ENCODE measurements at places on chromosomes 4 and X.

- H3K4me3 ChIP-seq = no peak overlapping the region
- H3K27ac ChIP-seq = no peak overlapping the region
- H3K36me3 ChIP-seq = peaks cover 5% of the 10 kb centered on the region
These were observed 133.1 kb downstream of the KDR start for GRCh38 chr4:54992266-54992665.

GRCh38 chrX:16870862-16871815 lies 977 bp upstream of the RBBP7 start:
- H3K36me3 ChIP-seq = peaks cover 5% of the 10 kb centered on the region

GRCh38 chrX:33065415-33065814 lies 145.9 kb downstream of the DMD start:
- no peaks in the 10 kb centered on the region for H3K27me3 ChIP-seq
- H3K4me3 ChIP-seq = no peak overlapping the region

- H3K4me1 ChIP-seq = no peaks in the 10 kb centered on the region
- H3K36me3 ChIP-seq = no peaks in the 10 kb centered on the region
- no peak overlapping the region for H3K4me3 ChIP-seq
These were observed 193.8 kb downstream of the BCOR start for GRCh38 chrX:39903937-39904336.

DNA sequence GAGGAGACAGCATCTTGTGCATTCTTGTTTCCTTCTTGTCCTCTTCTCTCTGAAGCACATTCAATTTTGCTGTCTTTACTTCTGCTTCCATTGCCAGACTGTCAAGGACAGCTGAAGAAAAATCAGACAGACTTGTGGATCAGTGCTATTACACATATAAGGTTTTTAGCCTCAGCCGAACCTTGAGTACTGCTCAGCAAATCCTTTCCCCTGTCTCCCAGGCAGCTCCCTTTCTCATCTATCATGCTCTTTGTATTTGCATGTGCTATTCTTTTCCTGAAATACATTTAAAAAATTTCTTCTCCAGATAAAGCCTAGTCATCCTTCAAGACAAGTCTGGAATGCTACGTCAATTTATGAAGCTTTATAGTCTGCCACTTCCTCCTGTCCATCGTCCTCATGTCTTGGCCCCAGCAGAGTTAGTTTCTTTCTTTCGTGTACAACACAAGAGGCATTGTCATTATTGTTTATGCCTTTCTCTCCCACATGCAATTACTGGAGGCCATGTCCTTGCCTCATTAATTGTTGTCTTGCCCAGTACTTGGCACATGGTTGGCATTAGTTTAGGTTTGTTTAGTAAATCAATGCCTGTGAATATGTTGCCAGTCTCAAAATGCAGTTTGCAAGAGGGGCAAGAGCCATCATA lies 45.1 kb downstream of the ADGRL3 start:
- H3K4me3 ChIP-seq = no peak overlapping the region
- no peaks in the 10 kb centered on the region for H3K27me3 ChIP-seq
- H3K27ac ChIP-seq = no peak overlapping the region

DNA sequence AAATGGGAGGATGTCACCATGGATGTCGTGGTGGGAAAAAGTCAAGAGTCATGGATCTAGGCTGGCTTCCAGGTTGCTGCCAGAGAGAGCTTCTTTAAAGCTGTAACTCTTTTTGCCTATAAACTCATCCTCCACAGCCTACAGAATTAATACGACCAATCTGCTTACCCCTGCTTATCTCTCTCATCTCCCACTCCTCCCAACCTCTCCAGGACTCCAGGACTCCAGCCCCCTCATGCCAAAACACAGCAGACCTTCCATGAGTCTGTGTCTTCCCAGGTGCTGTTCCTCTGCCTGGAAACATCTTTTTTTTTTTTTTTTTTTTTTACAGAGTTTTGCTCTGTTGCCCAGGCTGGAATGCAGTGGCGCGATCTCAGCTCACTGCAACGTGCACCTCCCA lies 15.3 kb upstream of the SLC10A4 start:
- DNase-seq = no peak
- no peak overlapping the region for H3K4me3 ChIP-seq
- H3K36me3 ChIP-seq = no peaks in the 10 kb centered on the region
- H3K4me1 ChIP-seq = no peaks in the 10 kb centered on the region
- no peak overlapping the region for H3K27ac ChIP-seq

- no peak overlapping the region for H3K4me3 ChIP-seq
- H3K36me3 ChIP-seq = no peaks in the 10 kb centered on the region
- no peaks in the 10 kb centered on the region for H3K4me1 ChIP-seq
- peaks cover 92% of the 10 kb centered on the region for H3K27me3 ChIP-seq
- H3K27ac ChIP-seq = no peak overlapping the region
These were observed 20.1 kb upstream of the ADRA2C start for GRCh38 chr4:3745886-3746656.

DNA sequence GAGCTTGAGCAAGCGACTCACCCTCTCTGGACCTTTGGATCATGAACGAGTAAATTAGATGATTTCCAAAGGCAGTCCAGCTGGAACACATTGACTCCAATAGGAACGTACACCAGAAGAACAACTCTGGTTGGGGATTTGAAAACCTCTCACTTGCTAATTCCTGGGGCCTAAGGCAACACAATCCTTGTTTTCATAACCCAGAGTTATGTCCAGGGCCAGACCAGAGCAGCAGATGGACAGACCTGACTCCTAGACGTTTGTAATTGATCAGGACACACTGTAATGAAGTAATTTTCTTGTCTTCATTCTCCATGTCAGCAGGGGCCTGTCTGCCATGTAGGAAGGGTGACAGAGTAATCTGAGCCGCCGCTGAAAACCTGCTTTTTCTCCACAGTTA lies 283.9 kb downstream of the IDS start:
- H3K4me1 ChIP-seq = no peaks in the 10 kb centered on the region

DNA sequence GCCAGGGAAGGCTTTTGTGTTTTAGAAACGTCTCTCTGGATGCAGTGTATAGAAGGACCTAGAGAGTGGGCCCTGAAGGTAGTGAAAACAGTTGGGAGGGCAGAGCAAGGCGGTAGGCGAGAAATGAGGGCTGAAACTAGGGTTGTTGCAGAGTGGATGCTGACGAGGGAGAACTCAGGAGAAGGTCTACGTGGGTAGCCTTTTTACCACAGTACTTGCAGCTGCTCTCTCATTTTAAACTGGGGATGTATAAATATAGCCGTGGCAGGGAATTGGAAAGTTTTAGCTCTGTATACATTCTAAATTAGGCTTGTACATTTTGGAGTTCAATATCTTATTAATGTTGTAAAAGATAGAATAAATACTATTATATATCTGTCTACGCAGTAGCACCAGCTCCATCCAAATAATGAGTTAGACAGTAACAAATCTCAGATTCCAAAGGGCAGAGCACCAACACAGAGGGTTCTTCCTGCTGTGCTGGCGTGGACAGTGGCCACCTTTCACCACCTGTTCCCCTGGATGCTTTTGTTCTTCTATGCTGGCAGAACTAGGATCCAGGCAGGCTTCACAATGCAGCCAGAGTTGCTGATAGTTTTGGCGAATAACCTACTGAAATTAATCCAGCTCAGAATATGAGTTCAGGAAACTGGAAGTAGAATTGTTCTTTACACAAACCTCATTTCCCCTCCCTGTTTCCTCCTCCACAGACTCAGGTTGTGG lies 31.7 kb downstream of the CCNG2 start:
- H3K4me3 ChIP-seq = no peak overlapping the region
- H3K27me3 ChIP-seq = peaks cover 28% of the 10 kb centered on the region
- no peaks in the 10 kb centered on the region for H3K36me3 ChIP-seq
- DNase-seq = no peak
- H3K27ac ChIP-seq = no peak overlapping the region
